ENCODE measurements at places on chromosomes 1 and 21.

GRCh38 chr1:17624611-17625233, 85.2 kb downstream of the ARHGEF10L start:
- no peak for DNase-seq

DNA sequence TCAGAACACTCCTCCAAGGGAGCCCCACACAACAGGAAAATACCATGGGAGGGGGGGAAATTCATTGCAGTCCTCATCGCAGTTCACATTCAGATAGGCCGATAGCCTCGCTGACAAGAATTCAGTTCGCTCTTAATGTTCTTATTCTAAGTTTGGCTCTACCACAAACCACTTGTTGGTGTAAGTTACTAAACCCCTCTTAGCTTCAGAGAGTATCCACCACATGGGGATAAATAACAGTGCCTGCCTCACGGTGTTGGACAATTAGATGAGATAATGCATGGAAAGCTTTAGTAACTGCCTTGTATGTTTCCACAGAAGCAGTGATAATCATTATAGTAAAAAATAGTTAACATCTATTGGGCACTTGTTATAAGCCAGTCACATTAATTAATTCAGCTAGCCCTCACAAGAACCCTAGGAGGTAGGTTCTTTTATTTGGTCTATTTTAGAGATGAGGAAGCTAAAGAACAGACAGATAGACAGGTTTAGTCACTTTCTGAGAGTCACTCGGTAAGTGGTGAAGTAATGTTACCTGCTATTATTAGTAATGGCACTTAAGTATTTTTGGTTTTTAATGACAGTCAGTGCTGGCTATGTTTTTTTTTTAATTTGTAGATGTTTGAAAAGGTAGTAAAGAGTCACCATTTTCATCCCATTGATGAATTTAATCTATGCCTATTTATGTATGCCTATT, 10.1 kb downstream of the VAV3 start:
- DNase-seq, result no peak

- no peak for DNase-seq
These were observed 7.6 kb downstream of the DENND2D start for GRCh38 chr1:111192658-111193519.

DNA sequence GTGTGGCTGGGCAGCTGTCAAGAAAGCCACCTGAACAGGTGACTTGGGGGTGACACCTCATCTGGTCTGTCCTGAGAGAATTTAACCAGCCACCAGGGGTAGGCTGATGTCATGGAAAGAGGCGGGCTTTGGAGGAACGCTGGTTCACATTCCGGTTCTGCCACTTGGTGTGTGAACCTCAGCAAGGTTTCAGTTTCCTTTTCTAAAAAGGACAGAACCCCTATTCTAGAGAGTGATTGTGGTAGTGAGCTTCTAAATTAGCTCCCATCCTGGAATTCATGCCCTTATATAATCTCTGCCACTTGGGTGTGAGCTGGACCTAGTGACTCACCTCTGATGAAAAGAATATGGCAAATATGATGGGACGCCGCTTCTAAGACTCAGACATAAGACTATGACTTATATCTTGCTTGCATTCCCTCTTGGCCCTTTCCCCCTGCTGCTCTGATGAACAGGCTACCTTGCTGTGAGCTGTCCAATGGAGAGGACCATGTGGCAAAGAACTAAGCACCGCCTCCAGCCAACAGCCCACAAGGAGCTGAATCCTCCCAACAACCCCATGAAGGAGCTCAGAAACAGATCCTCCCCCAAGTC, 332.1 kb downstream of the RRAGC start:
- no peak for DNase-seq

GRCh38 chr1:64184003-64184440, 19.4 kb upstream of the UBE2U start:
- DNase-seq, result no peak

DNA sequence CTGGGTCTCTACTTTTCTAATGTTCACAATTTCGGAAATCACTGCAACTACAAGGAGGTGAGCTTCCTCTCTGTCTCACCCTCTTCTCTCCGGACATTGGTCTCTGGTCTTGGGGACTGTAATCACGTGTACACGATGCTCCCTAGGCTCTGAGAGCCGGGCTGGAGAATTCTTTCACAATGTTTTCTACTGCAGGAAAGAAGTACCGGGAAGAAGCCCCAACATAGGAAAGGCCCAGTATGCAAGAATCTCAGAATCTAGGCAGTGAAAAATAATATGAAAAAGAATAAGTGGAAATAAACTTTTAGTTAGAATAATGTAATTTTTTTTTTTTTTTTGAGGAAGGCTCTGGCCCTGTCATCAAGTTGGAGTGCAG, 13.5 kb upstream of the HJV start:
- DNase-seq, result peak; percentile 83

Measured in NCI-H2227 treated with DMSO at 0.1 percent for 48 hours (cell line).